ENCODE measurements at places on chromosomes 13 and 19.

- no peak for DNase-seq
Measured at GRCh38 chr19:31501427-31502195, 152.4 kb upstream of the TSHZ3 start.

GRCh38 chr19:18859676-18860301 lies 28.0 kb downstream of the UPF1 start:
- no peak for DNase-seq

GRCh38 chr13:22047082-22047784 lies 376.4 kb downstream of the FGF9 start:
- no peak for DNase-seq

DNA sequence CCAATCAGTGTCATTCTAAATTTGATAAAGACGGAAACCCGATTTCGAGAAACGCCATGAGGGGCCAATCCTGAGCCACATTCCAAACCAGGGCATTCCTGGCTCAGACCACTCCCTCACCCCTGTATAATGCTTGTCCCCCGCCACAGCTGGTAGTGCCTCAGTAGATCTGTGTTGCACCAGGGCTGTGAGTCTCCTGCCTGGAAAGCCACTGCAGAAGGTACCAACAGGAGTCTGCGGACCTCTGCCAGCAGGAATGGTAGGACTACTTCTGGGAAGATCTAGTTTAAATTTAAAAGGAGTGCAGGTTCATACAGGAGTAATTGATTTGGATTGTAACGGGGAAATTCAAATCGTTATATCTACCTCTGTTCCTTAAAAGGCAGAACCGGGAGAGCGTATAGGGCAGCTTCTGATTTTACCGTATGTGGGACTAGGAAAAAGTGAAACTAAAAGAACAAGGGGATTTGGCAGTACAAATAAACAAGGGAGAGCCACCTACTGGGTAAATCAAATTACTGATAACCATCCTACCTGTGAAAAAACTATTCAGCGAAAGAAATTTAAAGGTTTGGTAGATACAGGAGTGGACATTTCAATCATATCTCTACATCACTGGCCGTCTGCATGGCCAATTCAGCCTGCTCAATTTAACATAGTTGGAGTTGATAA lies 20.8 kb upstream of the ZNF266 start:
- DNase-seq, result no peak

- DNase-seq, result no peak
Measured at GRCh38 chr19:1441677-1442438, 3.7 kb downstream of the RPS15 start.

GRCh38 chr13:100244431-100244830 lies 155.5 kb downstream of the PCCA start:
- no peak for DNase-seq

DNA sequence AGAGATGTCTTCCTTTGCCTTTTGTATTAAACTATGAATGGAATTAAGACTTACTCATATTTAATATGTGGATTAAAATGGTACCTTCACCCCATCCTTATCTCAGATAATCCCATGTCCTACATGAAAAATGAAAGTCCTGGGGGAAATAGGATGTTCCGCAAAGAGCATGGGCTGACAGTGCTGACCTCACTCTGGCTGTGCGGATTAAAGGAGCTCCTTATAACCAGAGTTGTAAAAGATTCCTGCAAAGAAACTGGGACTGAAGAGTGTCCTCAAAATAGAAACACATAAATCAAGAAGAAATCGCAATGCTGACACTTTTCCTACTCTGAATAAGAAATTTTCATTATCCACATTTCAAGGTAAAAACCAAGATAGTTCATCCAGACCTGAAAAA lies 384.5 kb downstream of the LIG4 start:
- no peak for DNase-seq

DNA sequence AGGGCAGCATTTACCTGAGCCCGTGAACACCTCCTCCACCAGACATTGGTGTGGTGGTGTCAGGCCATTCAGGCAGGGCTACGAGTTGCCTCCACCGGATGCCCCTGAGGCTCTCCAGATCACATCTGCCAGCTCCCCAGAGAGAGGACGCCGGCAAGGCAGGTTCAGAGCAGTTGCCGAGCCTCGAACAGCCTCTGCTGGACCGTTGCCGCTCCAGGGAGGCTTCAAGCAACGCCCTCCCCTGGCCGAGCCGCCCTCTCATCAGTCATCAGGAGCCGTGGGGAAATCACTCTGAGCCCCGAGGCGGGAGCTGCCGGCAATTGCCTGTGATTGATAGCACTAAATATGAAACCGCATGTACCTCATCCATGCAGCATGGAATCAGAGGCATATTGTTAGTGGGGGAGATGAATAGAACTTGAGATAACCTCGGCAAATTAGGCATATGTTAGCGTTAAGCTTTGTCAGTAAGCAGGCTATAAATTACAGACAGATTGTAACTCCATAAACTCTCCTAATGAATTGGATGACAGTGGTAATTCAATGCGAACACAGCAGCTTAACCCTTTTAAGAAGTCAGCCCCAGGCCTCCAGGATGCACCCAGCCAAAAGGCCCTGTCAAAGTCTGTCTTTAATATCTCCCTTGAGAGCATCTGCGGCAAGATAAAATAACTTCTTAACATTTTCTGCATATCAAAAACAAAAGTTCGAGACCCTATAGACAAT lies 29.8 kb upstream of the SPACA7 start:
- DNase-seq, result no peak

GRCh38 chr19:35107545-35107944 lies 8.1 kb upstream of the FXYD3 start:
- DNase-seq, result no peak

GRCh38 chr13:20429682-20430081 lies 96.0 kb downstream of the CRYL1 start:
- DNase-seq, result no peak

- DNase-seq, result no peak
Measured at GRCh38 chr13:59281453-59281852, 882.3 kb downstream of the DIAPH3 start.

DNA sequence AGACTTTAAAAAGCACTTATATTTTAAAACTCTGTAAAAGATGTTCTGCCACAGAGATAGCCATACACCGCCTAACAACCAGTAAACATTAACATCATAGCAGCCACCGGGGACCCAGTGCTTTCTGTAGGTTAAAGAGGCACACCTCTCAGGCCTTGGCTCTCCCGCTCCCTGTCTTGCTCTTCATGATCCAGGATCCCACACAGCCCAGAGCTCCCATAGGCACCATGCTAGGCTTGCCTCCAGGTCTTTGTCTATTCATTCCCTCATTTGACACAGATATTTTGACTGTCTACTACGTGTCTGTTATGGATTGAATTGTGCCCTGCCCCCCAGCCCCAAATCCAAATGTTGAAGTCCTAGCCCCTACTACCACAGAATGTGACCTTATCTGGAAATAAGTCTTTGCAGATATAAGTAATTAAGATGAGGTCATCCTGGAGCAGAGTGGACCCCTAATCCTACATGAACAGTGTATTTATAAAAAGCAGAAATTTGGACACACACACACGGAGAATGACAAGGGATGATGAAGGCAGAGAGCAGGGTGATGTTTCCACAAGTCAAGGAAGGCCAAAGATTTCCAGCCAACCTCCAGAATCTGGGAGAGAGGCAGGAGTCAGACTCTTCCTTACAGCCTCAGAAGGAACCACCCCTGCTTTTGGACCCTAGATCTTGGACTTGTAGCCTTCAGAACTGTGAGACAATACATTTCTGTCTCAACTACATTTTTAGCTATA lies 272.6 kb downstream of the DNAJC15 start:
- no peak for DNase-seq

- no peak for DNase-seq
Measured at GRCh38 chr19:13707915-13708314, 56.4 kb upstream of the MRI1 start.

DNA sequence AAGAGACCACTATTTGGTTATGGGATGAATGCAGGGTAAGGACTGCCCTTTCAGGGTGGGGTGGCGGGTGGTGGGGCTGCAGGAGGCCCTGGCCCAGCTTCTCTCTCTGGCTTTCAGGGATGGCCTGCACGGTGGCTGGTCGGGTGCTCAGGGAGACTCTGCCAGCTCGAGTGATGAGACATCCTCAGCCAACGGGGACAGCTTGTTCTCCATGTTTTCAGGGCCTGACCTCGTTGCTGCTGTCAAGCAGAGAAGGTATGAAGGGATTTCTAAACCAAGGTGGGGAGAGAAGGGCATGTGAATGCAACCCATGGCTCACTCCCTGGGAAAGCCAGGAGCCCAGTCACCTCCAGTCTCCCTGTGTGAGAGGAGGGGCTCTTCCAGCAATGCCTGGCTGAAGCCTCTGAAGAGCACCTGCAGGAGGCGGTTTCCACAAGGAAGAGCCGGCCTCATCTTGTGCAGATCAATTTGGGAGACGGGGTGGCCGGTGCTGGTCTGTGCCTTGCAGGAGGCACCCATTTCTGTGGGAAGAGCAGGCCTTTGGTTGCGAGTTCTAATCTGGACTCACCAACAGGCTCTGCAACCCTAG lies 16.0 kb upstream of the GPI start:
- no peak for DNase-seq

DNA sequence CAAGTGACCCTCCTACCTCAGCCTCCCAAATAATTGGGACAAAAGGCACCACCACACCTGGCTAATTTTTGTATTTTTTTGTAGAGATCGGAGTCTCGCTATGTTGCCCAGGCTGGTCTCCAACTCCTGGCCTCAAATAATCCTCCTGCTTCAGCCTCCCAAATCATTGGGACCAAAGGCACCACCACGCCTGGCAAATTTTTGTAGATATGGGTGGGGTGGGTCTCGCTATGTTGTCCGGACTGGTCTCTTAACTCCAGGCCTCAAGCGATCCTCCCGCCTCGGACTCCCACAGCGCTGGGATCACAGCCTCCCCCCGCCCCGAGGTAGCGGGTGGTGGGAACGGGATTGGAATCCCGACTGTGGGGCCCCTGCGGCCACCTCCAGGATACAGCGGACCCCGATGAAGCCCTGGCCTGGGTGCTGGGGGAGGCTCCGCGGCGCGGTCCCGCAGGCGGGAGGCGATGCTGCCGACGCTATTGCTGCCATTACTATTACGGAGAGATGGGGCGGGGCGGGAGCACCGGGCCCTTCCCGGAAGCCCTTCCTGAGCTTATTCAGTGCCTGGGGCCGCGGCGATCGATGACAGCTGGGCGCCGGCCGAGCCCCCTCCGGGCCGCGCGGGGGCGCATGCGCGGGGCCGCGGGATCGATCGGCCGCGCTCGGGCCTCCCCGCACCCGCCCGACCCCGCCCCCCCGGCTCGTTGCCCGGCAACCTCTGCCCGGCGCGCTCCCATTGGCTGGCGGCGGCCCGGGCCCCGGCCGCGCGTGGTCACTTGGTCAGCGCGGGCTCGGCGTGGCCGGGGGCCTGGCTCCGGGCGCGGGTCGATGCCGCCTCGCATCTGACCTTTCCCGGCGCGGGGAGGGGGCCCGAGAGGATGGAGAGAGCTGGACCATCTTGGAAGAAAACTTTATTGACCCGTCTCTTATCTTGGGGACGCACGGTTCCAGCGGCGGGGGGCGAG lies 27.9 kb upstream of the ONECUT3 start:
- DNase-seq, result peak; percentile 52

DNA sequence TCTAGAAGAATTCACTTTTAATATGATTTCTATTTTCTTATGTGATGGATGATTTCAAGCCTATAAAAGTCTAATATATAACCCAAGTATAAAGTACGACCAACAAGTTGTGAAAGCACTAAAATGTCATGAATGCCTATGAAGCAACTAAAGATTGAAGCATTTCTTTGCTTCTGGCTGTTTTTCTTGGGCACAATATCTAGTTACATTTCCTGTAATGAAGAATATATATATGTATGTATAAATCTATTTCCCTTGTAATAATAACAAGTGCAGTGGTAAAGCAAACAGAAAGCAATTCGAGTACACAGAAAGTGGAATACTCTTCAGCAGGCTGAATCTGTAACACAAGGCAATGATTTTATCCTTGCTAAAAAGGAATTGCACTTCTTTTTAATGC lies 5.4 kb downstream of the PCDH20 start:
- no peak for DNase-seq

DNA sequence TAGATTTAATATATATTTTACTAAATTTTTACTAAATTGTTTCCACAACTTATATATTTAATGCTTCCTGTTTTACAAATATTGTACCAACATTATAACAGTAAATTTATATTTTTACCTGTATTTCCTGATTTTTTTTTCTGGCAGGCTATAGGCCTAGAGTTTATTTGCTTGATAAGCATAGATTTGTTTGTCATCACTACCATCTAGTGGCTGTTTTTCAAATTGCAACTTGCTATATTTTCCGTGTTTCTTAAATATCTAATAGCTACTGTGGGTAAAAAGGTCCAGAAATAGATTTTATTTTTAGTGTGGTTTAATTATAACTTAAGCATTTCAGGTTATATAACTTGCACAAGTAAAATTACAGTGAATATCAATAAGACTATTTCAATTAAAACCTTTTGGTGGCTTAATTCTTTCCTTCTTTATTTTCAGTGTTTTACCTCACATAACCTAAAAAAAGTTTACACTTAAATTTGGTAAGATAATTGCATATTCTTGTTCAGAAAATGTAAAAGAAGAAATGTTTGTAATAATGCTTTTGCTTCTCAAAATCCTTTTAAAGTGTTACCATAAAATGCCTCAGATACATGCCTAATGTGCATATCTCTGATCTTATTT lies 60.6 kb downstream of the NDFIP2 start:
- DNase-seq, result no peak

- DNase-seq, result no peak
Measured at GRCh38 chr19:38321646-38322196, 2.1 kb downstream of the KCNK6 start.

- no peak for DNase-seq
Measured at GRCh38 chr13:34139660-34140227, 321.8 kb downstream of the RFC3 start.

DNA sequence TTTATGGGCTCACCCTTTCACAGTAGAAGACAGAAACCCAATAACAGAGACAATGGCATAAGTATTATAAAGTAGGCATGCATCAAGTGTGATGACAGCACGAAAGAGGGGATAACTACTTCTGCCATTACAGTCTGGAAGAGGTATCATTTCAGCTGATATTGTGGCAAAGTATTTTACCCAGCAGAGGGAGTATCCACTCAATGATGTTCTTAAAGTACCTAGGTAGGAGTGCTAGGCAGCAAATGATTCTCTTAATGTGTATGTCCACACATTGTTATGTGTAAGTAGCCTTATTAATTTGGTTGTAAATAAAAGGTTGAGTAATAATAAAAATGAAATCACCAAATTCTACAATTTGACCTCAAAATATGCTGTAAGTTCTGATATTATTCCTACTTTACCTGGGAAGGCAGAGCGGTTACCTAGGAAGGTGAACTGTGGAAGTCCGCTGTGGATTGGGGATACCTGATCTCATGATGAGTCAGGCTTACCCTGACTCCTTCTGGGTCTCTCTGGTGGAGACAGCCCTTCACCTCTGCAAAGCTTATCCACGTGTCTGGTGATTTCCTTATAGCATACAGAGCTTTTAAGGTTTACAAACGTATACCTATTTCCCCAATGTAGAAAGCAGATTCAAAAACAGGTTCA lies 4.1 kb upstream of the UBAC2 start:
- DNase-seq, result no peak
